AG08396 (cell line): ENCODE measurements at places on chromosomes 1 and 21.

- DNase-seq, result no peak
Observed at GRCh38 chr1:212565079-212565478, 43.5 kb upstream of the ATF3 start.

- no peak for DNase-seq
Observed at GRCh38 chr1:49111931-49112330, 335.2 kb upstream of the BEND5 start.

DNA sequence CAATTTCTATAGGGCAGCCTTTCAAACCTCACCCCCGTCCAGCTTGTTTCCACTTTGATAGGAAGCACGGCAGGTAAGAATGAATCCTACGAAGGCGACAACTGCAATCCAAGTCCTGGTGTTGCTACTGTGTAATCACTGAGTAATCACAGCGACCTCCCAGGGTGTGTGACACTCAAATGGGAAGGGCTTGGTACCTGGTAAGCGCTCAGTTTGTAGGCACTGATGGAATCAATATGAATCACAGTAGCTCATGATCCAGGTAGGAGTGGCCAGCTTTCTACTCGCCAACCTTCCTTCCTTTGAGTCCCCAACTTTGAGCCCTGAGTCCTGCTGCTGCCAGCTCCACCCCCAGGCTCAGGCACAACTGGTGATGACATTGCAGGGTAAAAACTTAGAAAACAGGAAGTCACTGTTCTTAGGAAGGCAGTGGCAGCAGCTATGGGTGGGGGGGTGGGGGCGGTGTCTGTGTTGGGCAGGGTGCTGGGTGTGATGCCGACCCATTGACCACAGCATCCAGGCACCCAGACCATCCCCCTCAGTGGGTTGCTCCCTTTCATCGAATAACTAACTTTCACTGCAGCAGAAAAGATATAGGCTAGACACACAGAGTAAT lies 70.7 kb downstream of the CD247 start:
- DNase-seq, result no peak

DNA sequence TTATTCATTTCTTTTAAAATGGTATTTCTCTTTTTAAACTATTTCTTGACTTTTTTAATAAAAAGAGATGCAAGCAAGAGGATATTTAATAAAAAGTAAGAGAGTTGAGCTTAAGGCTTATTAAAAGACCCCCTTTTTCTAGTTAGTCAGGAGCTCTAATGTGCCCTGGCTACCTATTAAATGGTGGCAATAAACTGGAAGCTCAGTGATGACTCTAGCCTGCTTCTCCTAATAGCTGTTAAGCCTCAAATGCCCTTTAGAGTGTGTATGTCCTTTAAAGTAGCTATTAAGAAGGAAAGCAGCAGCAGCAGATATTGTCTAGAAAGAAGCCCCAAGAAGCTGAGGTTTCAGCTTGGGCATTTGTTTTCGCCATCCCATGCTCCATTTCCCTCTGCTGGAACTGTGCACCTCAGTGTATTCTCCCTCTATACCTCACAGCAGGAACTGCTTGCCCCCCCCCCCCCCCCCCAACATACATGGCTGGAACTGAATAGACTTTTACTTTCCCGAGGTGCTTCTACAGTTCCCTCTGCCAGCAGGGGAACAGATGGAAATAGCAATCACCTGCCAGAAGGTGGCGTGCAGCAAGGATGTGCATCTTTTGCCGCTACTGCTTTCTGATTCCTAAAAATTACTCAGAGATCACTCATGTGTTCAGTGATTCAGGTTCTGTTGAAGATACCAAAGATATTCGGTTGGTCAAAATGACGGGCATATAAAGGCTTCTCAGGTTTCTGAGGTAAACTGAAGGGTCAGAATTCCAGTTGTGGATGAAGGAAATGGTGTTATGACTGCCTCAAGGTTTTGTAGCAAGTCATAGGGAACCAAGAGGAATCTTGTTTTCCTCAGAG lies 2.5 kb downstream of the RGS4 start:
- peak; percentile 69 for DNase-seq

- DNase-seq, result peak; percentile 24
Observed at GRCh38 chr1:16888860-16889816, 6.6 kb upstream of the RNU1-2 start.

DNA sequence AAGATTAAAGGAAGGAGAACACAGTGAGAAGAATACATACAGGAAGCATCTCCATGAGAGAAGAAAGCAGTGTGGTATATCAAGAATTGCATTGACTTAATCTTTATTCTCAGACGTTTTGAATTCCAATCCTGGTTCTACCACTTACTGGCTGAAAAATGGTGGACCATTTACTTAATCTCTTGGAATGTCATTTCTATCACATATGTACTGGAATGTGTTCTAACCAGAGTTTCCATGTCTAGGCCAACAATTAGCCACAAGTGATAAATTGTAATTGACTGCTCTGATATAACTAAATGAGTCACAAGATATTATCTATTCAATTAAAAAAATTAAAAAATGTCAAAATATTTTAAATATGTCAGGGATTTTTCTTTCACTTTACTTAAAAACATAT lies 626.1 kb downstream of the PTPRC start:
- no peak for DNase-seq

GRCh38 chr1:41347276-41347675 lies 14.0 kb upstream of the FOXO6 start:
- DNase-seq, result no peak

GRCh38 chr1:158191299-158191698 lies 10.6 kb downstream of the CD1D start:
- DNase-seq, result no peak

- no peak for DNase-seq
Observed at GRCh38 chr1:45842786-45843185, 39.4 kb downstream of the MAST2 start.

DNA sequence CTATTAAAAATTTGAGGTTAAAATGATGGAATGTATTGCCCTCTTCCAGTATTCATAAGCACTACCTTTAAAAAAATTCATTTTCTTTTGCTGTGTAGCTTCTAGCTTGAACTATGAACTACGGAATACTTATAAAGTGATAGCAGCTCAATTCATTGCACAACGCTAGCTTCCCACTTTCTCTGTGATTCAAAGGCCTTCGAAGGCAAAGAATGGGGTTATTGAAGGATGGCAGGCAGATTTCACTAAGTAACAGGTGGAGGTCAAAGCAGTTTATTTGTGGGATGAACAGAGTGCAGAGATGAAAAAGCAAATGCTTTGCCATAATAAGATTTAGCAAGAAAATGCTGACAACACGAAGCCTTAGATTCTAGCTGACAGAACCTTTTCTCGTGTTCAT lies 290.6 kb downstream of the NFIA start:
- DNase-seq, result no peak

GRCh38 chr1:82567348-82567747 lies 766.6 kb downstream of the ADGRL2 start:
- DNase-seq, result no peak

- no peak for DNase-seq
Observed at GRCh38 chr1:208213786-208214185, 30.4 kb downstream of the PLXNA2 start.

GRCh38 chr1:230310381-230311163 lies 115.6 kb downstream of the PGBD5 start:
- peak; percentile 88 for DNase-seq

GRCh38 chr1:171743081-171743870 lies 1.4 kb upstream of the VAMP4 start:
- peak; percentile 52 for DNase-seq

DNA sequence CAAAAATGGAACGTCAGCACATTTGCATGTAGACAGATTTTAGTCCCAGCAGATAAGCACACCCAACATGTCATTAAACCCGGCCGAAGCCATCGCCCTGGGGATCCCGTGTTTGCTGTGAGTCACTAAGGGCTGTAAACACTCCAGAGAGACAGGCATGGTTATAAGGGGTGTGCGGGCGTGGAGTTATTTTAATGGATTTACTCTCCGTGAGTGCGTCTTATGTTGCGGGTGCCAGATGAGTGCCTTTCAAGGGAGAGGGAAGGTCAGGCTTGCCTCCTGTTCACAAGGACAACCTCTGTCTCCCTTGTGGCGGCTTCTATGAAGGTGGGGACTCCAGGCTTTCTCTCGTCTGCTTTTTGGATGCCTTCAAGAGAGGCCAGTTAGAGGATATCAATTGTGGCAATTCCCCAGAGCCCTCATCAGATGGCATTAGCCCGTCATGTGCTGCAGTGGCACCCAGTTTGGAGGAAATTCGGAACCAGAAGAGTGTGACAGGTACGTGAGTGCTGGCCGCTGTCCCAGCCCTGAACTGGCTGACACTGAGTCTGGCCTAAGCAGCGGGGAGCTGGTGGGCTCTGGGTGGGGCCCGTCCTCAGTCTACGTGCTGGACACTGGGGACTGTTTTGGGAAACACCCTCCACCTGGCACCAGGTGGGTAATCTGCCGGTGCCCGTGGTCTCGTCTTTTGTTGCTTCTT lies 223.8 kb upstream of the TMEM51 start:
- DNase-seq, result peak; percentile 79

DNA sequence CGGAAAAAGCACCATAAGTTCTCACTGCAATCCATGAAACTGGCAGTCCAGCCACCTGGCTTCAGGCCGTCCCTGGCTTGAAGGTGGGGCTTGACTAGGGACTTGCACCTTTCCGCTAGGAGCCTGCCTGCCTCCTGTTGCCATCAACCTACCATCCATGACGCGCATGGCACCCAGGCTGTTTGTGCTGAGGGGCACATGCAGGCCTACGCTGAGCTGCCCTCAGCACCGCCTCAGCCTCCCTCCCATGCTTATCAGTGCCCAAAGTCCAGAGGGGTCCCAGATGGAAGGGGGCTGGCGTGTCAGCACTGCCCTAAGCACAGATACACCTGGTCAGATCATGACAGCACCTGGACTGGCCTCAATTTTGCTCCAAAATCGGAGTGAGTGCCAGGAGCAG lies 190.2 kb upstream of the LYPLAL1 start:
- DNase-seq, result no peak

- DNase-seq, result no peak
Observed at GRCh38 chr1:167499106-167499505, 19.2 kb downstream of the CD247 start.

DNA sequence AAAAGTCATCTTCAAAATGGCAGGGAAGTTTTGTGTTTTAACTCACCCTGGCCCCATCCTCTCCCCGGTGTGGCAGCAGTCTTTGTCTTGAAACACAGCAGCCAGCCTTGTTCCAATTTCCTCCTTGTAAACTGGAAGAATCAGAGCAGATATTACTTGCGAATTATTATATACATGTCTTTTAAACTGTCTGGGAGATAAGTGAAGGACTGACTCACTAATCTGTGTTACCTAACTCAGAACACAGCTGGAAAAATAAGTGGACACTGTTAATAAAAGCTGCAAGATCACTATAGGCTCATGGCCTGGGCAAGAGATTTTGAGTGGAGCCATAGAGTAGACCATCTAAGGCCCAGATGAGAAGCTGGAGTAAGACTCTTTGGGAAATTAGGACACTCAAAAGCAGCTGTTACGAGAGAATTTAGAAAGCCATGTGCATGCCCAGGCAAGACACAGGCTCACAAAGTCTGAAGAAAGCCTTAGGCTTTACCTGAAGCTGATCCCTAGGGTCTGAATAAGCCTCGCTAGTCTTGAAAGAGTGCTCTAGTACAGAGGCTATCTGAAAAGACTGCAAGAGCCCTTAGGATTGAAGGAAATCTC lies 233.0 kb upstream of the RAB4A start:
- no peak for DNase-seq

- no peak for DNase-seq
Observed at GRCh38 chr1:87052961-87053360, 138.5 kb downstream of the HS2ST1 start.

- DNase-seq, result no peak
Observed at GRCh38 chr1:107342316-107342715, 201.5 kb downstream of the NTNG1 start.

- peak; percentile 1 for DNase-seq
Observed at GRCh38 chr1:155168456-155169210, 4.5 kb downstream of the KRTCAP2 start.

GRCh38 chr21:39788383-39788782 lies 43.4 kb downstream of the IGSF5 start:
- DNase-seq, result peak; percentile 48

- DNase-seq, result no peak
Observed at GRCh38 chr1:68149110-68149798, 83.1 kb downstream of the WLS start.

DNA sequence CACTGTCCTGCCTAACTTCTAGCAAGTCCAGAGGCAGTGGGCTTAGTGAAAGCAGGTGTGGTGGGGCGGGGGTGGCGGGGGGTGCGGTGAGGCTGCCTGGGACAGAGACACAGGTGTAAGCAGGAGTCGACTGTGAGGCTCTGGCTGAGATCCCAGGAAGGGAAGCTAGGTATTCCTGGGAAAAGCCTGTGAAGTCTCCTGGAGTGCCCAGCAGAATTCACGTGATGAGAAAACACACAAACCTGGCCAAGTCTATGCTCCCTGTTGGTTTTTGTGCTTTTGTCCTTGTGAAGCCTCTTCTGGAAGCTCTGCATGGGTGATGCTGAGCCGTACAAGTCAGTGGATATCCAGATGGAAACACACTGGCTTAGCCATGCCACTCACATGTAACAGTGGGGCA lies 5.3 kb downstream of the GALNT2 start:
- DNase-seq, result no peak

GRCh38 chr1:160411271-160412027 lies 11.1 kb downstream of the VANGL2 start:
- DNase-seq, result no peak

- DNase-seq, result no peak
Observed at GRCh38 chr21:44953628-44954021, 13.8 kb downstream of the SLX9 start.

DNA sequence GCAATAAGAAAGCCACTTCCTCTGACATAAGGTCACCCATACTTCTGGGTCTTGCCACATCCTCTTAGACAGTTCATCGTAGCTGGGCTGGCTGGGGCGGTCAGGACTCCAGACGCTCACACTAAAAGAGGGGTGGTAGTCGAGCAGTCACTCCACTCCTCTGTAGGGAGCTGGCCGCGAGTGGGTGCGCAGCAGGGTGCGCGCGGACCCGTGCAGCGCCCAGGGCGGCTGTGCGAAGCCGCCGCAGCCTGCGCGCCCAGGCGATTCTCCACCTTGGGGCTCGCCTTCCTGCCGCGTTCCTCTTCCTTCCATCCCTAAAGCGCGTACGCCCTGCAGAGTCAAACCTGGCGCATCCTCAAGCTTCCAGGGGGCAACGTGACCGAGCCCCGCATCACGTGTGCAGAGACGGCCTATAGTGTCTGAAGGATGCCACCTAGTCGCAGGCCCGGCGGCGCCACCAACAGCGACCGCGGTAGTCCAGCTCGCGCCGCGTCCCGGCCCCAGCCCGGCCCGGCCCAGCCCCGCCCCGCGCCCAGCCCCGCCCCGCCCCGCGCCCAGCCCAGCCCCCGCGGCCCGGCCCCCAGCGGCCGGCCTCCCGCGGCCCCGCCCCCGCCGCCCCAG lies 360 bp upstream of the PRDX6 start:
- peak; percentile 95 for DNase-seq

GRCh38 chr21:37368541-37369279 lies 2.1 kb downstream of the DYRK1A start:
- peak; percentile 37 for DNase-seq
